ENCODE measurements at places on chromosomes 6 and 20.

DNA sequence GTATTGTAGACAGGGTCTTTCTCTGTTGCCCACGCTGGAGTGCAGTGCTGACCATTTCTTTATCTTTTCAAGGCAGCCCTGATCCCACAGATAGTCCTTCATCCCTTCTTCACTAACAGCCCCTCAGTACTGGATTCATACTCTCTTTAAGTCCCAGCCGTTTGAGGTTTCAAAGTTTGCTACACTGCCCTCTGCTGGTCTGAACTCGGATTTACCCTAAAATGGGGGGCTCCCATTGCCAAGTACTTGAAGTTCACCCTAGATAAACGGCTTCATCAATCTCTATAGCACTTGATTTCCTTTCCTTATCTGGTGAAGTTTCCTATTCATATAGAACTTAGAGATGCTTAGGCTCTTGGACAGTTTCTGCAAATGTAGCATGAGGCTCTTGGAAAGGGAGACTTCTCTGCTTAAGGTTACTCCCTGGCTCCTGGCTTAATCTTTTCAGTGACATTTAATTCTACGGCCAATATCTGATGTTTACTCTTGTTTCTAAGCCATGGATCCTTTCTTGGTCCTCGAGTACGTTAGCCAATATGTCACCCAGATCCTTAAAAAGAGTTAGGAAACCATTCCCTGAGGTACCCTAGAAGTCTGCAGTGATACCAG, 21.4 kb upstream of the PREP start:
- DNase-seq = peak; percentile 72

GRCh38 chr6:36765594-36766398, 68.2 kb downstream of the RAB44 start:
- DNase-seq = peak; percentile 79

DNA sequence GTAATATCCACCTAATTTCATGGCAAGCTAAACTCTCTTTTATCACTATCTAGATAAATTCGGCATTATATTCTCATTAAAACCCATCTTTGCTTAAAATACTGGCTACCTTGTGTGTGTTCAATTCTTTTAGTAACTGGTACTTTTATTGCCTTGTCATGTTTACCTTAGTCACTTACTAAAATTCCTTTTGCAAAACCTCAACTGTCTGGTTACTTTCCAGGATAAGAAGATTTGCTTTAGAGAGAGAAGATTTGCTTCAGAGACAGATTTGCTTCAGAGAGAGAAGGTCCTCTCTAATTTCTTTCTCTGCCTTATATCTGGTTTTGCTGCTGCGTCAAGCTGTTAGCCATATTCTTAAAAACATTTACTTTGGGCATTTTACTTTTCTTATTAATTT, 151.5 kb upstream of the MLIP start:
- no peak for DNase-seq

DNA sequence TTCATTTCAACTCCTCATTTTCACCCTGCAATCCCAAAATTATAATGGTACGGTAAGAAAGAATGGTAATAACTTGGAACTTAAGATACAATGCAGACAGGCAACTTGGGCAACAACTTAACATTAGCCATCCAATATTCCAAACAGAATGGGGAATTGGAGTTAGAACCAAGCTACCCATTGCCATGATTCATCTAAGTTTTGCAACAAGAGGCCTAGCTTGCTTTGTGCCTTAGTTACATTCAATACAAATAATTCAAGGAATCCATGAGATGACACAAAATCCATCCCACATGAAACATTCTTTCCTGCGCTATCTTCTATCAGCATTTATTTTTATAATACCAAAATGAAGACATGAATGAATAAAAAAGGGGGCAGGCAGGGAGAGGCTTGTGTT, 28.4 kb downstream of the DCDC2 start:
- DNase-seq = no peak

GRCh38 chr20:64131406-64131805, 24.0 kb upstream of the NPBWR2 start:
- no peak for DNase-seq

- DNase-seq = no peak
Measured at GRCh38 chr20:5309971-5310370, 6.8 kb downstream of the PROKR2 start.

DNA sequence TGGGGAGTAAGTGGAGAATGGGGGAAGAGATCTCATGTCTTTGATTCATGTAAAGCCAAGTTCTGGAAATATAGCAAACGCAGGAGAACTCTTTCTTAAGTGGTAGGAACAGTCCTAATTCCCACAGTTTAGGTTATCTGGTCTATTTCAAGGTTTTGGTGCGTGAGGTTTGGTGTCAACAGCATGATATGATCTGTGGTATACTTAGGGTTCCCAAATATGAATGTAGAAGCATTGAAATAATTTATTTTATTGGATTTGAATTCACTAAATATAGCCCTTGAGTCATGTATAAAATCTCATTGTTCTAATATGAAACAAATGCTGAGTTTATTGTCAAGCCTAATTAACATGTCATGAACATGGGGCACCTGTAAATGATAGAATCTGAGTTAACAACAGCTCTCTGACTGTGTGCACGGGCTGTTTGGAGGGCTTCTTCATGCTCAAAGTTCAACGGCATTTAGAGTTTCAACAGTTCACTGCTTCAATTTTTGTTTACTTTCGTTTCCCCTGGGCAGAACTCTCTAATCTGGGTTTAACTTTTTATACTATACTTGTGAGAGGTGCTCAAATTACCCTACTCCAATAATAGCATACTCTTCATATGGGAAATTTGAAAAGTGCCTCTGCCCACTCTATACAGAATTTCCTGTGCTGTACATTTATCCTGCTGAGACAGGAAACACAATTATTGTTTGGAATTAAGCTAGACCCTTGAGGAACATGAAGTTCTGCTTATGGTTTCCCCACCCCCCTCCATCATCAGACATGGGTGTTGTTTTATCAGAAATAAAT, 236.3 kb upstream of the ZNF217 start:
- DNase-seq = no peak

- DNase-seq = no peak
Measured at GRCh38 chr6:163446549-163446948, 32.0 kb downstream of the QKI start.

- no peak for DNase-seq
Measured at GRCh38 chr6:1215023-1215422, 96.9 kb upstream of the FOXQ1 start.

DNA sequence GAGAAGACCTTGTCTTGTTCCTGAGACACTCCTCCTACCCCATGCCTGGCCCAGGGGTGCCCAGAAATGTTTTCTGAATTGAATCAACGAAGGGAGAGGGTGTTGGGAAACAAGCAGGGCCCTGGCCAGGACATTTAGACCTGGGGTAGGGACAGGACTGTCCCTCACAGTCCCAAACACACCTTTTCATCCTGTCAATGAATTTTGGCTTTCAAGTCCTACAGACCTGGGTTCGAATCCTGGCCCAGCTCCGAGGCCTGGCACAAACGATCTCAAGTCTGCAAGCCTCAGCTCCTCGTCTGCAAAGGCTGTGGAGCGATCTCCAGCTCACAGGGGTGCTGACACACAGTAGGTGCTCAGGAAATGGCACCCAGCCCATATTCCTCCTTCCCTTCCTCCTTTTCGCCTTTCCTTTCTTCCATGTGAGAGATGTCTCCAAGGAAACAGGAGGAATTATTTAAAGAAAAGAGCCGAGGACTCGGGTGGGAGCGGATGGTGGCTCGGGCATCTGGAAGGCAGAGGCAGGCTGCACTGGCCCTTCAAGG, 7.3 kb upstream of the DLGAP4 start:
- DNase-seq = no peak

DNA sequence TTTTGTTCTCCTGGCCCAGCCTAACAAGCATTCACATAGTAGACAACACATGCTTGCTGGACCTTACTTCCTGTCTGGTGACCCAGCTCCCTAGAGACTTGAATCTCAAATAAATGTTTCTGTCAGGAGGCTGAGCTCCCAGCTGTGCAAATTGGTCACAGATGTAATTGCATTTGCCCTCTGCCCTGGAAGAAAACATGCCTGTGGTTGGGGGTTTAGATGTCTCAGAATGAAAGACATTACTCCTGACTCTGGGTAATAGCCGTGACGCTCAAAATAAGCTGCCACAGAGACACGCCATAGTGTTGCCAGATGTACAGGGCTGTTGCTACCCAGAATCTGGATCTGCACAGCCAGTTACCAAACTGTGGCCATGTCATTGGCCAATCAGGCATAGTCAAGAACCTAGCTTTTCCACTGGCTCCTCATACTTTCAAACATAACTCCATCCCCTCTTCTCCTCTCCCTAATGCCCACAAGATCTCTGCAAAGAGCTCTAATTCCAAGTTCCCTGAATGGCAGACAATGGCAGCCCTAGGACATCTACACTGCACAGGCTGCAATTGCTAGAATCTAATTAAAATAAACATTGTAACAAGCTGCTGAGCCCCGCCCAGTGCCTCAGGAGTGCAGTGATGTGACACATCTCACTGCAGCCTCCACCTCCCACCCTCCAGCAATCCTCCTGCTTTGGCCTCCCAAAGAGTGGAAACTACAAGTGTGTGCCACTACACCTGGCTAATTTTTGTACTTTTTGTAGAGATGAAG, 32.8 kb upstream of the GMPR start:
- no peak for DNase-seq

DNA sequence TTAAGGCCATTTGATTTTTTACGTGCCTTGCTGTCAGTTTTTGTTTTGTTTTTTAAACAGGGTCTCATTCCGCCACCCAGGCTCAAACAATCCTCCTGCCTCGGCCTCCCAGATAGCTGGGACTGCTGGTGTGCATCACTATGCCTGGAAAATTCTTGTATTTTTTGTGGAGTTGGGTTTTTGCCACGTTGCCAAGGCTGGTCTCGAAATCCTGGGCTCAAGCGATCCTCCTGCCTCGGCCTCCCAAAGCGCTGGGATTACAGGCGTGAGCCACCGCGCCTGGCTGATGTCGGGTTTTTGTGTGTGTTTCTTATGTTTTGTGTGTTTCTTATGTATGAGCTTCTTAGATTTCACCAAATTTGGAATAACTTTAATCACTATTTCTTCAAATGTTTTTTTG, 104.8 kb downstream of the TAF4 start:
- DNase-seq = no peak

- no peak for DNase-seq
Measured at GRCh38 chr6:117359581-117359980, 66.2 kb downstream of the ROS1 start.

- no peak for DNase-seq
Measured at GRCh38 chr6:37258405-37259105, 611 bp upstream of the TMEM217 start.

GRCh38 chr6:143482593-143482992, 28.9 kb downstream of the FUCA2 start:
- DNase-seq = no peak

GRCh38 chr20:32385541-32385940, 27.4 kb downstream of the ASXL1 start:
- DNase-seq = no peak

- no peak for DNase-seq
Measured at GRCh38 chr6:1379017-1379787, 10.2 kb upstream of the FOXF2 start.

DNA sequence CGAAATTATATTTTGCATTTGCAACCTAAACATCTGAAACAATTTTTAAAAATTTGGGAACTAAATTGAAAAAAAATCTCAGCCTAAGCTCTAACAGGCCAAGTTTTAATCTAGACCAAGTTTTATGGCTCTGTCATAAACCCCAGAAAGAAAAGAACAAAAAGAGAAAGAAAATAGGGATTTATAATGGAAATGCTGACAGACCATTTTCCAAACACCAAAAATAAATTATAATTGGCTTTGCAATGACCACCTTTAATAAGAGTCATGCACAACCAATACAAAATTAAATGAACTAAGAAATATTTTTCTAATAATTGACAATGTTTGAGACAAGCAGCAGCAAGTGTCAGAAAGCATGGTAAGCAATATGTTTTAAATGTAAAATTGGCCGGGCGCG, 72.6 kb downstream of the WDR27 start:
- no peak for DNase-seq

DNA sequence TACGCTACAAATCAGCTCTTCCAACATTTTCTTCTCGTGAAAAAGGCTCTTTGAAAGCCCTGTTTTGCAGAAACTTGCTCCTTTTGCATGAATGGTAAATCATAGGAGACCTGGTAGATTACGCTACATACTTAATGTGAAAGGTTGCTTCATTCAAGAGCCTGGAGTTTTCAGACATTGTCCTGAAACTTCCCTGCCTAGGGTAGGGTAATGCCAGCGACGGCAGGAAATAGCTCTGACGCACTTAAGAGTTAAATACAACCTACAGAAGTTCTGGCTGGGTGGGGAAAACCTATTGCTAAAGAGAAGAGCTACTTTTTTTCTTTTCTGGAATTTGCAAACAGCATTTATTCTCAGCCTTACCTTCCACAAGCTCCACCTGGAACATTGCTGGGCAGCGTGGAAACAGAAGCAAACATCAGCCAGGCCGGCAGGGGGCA, 144.5 kb downstream of the LPA start:
- DNase-seq = peak; percentile 76

- no peak for DNase-seq
Measured at GRCh38 chr20:13174402-13174801, 46.7 kb upstream of the ISM1 start.

- no peak for DNase-seq
Measured at GRCh38 chr20:16975682-16976081, 227.5 kb downstream of the OTOR start.

DNA sequence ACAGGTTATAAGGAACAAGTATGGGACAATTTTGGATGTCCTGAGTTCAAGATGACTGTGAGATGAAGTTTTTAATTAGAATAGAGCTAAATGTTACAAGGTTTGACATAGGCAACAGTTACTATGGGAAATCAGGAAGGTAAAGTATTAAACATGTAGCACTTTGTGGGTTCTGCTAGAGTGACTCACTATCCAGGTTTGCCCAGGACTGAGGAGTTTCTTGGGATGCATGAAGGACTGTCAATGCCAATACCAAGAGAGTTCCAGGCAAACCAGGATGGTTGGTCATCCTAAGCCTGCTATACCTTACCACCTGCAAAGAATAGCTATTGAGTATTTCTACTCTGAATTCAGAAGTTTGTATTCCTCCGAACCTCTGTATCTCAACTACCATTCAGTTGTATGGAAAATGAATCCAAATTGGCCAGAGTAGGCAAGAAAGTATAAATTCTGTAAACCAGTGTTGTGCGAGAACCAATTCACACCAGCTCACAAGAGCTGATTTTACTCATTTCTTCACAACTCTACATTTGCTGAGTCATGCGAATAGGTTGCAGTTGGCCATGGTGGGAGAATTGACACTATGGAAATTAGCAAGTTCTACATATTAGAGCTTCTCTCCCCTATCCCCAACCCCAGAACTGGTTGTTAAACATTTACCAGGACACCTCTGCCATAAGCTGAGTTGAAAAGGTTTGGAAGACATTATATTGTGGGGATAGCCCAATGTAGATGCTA, 449.5 kb downstream of the PLCB1 start:
- DNase-seq = no peak

All from naive thymus-derived CD8-positive, alpha-beta T cell (primary cell).